ENCODE measurements at places on chromosomes 5 and 9.

DNA sequence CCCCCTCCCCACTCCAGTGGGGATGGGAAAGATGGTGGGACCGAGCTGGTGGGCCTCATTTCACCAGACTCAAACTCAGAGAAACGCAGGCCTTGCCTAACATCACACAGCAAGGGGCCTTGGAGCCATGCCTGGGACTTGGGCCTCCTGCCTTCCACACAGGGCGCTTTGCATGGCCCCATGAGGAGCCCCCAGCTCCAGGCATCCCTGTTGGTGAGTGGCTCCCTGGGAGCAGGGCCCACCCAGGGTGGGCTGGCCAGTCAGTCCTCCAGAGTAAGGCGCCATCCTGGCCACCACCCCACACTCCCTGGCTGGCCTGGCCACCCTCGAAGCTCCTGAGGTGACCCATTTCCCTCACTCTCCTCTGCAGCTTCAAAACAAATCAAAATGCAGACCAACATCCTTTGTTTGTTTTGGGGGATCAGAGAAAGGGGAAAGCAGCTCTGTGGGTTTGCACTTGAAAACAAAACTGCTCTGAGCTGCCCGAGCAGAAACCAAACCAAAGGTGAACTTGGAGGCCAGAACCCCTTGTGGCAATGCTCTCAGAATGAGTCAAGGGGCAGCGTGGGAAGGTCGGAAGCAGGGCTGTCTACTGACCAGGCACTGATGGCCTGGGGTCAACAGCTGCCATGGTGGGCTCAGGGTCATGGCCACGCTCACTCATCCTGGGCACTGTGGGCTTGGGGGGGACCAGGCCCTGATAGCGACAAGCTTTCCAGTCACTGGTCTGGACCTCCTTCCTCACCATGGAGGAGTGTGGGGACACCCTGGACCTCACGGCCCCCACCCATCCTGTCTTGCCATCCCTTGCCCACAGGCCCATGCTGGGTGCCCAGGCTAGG lies 37.0 kb upstream of the VDAC1 start:
- DNase-seq: no peak

DNA sequence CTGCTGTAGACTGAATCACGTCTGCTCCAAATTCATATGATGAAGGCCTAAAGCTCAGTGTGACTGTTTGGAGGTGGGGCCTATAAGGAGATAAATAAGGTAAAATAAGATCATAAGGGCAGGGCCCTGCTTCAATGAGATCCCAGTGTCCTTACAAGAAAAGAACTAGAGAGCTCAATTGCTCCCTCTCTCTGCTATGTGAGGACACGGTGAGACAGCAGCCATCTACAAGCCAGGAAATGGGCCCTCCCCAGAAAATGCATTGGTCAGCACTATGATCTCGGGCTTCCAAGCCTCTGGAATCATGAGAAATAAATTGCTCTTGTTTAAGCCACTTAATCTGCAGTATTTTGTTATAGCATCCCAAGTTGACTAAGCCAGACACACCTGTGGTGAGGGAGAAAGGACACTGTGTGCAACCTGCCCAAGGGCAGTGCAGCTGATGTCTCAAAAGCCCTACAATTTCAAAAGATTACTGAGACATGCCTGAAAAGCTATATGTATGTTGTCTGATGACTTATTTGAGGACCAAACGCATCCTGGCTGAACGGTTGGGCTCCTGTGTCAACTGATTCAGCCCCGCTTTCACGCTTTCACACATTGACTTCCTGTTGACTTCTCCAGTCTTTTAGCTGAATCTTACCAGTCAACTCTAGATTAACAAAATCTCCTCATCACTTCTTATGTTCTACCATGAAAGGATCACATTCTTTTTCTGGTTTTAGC lies 13.2 kb downstream of the GZMK start:
- peak; percentile 21 for DNase-seq

DNA sequence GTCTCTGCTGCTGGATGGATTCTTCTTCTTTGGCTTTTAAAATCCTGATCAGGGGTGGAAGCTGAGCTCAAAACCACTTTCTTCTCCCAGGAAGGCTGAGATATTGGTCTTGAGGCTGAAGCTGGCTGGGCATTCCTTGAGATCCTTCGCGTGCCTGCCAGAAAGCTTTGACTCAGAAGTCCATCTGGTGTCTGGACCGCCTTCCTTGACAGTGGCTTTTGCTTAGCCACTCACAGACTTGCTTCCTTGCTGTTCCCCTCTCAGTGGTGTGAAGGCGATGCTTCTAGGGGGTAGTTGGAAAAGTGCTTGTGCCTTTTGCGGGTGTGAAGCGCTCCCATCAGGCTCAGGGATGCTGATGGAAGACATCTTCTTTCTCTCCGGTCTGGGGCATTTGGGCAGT lies 45.9 kb downstream of the RGS3 start:
- DNase-seq: peak; percentile 69

DNA sequence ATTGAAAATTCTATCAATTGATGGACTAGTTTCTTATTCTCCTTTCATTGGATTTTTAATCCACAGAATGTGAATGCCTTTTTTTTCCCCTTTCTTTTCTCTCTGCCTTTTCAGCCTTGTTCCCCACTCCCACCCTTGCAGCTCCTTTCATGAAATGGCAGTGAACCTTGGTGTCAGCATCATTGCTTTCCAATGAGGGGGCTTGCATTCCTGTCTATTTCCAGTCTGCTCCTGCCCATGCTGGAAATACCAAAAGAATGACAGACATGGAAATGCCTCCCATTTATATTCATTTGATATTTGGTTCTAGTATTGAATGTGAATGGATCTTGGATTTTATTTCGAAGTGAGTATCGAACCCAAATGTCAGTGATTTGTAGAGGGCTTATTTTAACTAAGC lies 162.7 kb upstream of the SGCD start:
- no peak for DNase-seq

- DNase-seq: no peak
These were observed 811.0 kb upstream of the GRAMD2B start for GRCh38 chr5:125612181-125612721.

DNA sequence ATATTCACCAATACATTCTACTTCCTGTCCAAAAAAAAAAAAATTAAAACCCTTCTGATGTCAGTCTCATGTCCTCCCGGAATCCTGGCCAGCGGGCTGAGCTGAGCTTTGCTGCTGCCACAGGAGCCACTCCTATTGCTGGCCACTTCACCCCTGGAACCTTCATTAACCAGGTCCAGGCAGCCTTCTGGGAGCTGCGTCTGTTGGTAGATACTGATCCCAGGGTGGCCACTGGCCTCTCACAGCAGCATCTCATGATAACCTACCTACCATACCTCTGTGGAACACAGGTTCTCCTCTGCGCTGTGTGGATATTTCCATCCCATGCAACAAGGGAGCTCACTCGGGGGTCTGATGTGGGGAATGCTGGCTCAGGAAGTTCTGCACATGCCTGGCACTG lies 21.0 kb upstream of the NPM1 start:
- DNase-seq: no peak

- no peak for DNase-seq
These were observed 220.2 kb downstream of the DMAC1 start for GRCh38 chr9:7579351-7579750.

DNA sequence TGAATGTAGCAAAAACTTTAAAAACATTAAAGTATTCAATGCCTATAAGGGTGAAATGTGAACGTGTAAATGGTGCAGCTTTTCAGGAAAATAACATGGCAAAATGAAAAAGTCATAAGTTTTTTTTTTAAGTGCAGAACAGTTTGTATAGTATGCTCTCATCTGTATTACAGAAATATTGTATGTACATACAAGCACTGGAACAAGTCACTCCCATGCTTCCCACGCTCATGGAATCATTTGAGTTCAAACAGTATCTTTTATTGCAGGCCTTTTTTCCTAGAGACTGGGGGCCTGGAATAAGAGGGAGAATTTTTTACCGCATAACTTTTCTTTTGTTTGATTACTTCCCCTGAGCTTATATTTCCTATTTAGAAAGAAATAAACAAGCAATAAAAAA lies 94.1 kb downstream of the SSBP2 start:
- no peak for DNase-seq

- DNase-seq: no peak
These were observed 130.0 kb downstream of the LIFR start for GRCh38 chr5:38426490-38426889.

GRCh38 chr5:154583671-154584177 lies 105.7 kb upstream of the HAND1 start:
- DNase-seq: no peak

DNA sequence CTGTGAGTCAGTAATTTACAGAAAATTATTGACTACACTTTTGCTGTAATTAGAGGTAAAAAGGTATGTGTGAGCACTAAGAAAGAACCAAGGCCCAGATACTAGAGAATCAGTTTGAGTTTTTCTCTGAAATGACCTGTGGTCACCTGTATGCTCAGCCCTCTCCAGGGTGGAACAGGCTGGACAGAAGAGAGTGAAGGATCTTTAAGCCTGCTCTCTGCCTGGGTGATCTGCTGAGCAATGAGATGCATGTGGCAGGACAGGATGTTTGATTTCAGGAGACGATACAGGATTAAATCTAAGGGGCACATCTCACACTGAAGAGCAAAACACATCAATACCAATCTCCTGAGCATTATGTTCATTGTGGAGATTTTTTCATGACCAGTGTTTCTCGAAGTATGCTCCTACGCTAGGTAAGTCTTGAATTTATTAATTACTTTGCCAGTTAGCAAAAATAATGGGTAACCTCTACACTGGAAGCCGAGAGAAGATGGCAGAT lies 25.5 kb downstream of the HMGCR start:
- no peak for DNase-seq

DNA sequence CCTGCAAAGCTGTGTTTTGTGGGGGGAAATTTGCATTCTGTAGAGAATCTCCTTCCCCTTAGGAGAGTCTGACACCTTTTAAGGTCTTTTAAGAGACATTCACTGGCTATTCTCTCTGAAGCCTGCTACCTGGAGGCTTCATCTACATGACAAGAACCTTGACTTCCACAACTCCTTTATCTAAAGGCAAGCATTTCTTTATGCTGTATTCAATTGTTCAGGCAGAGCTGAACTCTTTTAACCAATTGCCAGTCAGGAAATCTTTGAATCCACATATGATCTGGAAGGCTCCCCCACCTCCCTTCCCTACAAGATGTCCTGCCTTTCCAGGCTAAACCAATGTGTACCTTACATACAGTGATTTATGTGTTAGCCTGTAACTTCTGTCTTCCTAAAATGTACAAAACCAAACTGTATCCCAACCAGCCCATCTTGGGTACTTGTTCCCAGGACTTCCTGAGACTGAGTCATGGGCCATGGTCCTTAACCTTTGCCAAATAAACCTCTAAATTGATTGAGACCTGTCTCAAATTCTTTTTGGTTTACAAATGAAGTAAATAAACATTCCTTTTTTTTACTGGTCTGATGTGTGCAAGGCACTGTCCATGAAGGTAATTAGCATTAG lies 9.9 kb downstream of the C9orf85 start:
- no peak for DNase-seq
